ENCODE measurements at places on chromosomes 7 and 10. TPM values are rescaled to one million over a fixed set of nuclear protein-coding genes. Genes with fewer than 3 reads are reported as not detected.

GRCh38 chr7:131595699-131596098, 39.3 kb upstream of the PODXL start:
- H3K27me3 ChIP-seq = peaks cover 8% of the 10 kb centered on the region
- H3K36me3 ChIP-seq = no peaks in the 10 kb centered on the region
- H3K4me1 ChIP-seq = peaks cover 9% of the 10 kb centered on the region
- DNase-seq = no peak
- H3K27ac ChIP-seq = no peak overlapping the region

DNA sequence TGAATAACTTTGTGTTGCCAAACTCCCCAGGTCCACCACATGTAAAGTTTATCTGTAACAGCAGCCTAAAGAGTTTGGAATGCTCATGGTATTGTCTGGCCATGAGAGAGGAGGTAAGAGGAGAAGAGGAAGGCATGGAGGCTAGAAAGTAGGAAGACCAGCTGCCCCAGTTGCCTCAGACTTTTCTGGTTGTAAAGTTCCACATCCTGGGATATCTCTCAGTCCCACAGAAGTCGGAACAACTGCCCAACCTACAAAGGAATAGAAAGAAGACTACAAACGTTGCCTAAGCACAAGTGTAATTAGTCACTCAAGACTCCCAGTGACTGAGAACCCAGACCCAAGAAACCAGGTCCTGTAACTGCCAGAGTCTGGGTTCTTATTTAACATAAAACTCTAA, 47.3 kb downstream of the CREB3L2 start:
- H3K36me3 ChIP-seq = peaks cover 24% of the 10 kb centered on the region
- H3K27ac ChIP-seq = peak overlapping the region; percentile 96
- DNase-seq = no peak
- no peaks in the 10 kb centered on the region for H3K27me3 ChIP-seq
- H3K4me1 ChIP-seq = peaks cover 97% of the 10 kb centered on the region

DNA sequence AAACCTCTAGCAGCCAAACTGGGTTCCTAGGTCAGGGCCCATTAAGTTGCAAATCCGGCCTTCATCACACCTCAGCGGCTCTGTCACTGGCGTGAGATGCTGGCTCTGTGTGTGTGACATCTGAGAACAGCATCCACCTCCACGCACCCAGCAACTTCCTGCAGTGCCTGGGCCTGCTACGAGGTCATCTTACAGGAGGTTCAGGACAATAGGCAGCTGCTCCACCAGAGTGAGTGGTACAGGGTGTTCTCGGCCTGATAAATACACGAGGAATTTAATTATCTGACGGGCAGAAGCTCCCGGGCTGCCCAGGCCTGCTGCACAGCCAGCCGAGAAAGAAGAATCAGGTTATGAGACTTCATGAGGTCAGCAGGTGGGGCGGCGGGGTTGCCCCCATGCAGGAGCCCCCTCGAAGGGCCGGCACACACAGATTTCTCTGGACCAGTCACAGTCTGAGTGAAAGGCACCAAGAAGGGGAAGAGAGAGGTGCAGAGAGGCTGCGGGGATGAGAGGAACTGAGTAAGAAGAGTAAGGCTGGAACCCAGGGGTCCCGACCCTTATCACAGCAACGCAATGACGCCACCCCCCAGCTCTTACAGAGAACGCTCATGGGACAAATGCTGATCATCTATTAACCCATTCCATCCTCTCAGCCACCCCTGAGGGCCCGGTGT, 49.3 kb downstream of the CALML3 start:
- no peaks in the 10 kb centered on the region for H3K27me3 ChIP-seq
- no peak overlapping the region for H3K27ac ChIP-seq
- peaks cover 2% of the 10 kb centered on the region for H3K4me1 ChIP-seq
- no peak overlapping the region for H3K4me3 ChIP-seq
- peak; percentile 40 for DNase-seq

- no peaks in the 10 kb centered on the region for H3K27me3 ChIP-seq
- peak overlapping the region; percentile 79 for H3K4me3 ChIP-seq
- DNase-seq = no peak
- peaks cover 28% of the 10 kb centered on the region for H3K4me1 ChIP-seq
- H3K36me3 ChIP-seq = peaks cover 7% of the 10 kb centered on the region
Observed at GRCh38 chr7:6637544-6638229, 569 bp downstream of the ZNF316 start.

DNAJC12 gene
- total RNA-seq = 10.2 TPM

DNA sequence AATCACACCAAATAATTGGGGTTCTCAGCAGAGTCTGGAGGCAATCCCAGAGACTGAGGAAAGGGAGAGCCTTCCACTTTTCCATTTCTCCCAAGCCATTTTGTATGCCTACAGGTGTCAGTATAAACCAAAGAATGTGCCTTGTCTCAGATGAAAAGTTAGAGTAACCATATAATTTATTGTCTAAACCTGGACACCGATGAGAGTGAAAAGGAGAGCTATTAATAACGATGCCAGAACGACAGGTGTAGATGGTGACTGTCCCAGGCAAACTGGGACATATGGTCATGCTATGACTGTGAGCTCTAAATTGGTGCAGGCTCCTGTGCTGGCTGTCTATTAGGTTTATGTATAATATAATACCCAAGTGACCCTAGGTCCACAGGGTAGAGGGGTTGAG, 219.6 kb downstream of the ARHGAP12 start:
- H3K36me3 ChIP-seq = peaks cover 11% of the 10 kb centered on the region
- DNase-seq = no peak

PLEKHA1 gene
- 69.8 TPM for total RNA-seq

DNA sequence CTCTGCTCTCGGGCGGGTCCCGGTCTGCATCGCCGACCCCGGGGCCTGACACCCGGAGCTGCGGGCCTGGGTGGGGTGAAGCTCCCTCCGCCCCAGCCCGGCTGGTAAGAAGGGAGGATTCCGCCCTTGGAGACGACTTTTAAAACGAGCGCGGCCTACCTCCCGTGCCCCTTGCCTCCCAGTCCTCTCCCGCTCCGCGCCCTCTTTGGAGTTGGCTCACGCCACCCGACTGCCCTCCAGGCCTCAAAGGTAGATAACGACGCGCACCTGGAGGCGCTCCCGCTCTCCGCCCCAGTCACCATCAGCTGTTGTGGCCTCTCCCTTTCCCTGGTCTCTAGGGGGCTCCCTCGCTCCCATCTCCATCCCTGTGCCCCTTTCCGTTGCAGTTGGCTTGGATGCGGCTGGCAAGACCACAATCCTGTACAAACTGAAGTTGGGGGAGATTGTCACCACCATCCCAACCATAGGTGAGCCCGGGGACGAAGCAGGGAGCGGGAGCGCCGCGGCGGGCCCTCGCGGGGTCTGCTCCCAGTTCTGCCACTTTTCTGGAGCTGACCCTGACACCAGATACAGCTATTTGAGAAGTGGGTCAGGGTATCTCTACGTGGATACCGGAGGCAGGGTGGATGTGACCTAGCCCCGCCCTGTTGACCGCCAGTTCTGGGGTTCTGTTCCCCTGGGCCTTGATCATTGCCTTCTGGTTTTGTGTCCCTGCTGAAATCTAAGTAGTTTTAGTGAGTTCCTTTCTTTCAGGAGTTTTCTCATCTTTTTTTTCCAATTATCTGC, 679 bp downstream of the ARF5 start:
- peaks cover 12% of the 10 kb centered on the region for H3K36me3 ChIP-seq
- no peaks in the 10 kb centered on the region for H3K27me3 ChIP-seq
- peak overlapping the region; percentile 91 for H3K27ac ChIP-seq
- H3K4me1 ChIP-seq = peaks cover 40% of the 10 kb centered on the region

GRCh38 chr10:91103384-91104192, 116.9 kb upstream of the PCGF5 start:
- H3K36me3 ChIP-seq = peaks cover 2% of the 10 kb centered on the region
- no peak for DNase-seq
- no peak overlapping the region for H3K27ac ChIP-seq
- H3K27me3 ChIP-seq = peaks cover 10% of the 10 kb centered on the region
- peaks cover 6% of the 10 kb centered on the region for H3K4me1 ChIP-seq

DNA sequence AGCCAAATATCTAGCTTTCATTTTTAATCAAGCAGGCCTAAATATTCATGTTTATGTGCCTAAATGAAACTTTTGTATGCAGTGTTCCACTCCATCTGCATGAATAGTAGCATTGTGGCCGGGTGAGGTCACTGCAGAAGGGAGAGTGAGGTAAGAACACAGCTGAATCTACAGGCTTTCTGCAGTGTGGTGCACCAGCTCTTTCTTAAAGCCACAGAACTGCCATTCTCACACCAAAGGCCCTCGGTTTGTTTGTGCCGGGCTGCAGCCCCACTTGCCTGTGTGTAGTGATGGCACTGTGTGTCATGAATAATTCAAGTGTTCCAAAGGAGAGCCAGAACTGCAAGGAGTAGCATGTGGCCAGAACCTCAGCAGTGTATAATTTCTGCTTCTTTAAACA, 204.1 kb downstream of the TRIL start:
- no peak overlapping the region for H3K4me3 ChIP-seq
- no peak overlapping the region for H3K27ac ChIP-seq
- DNase-seq = no peak
- peaks cover 12% of the 10 kb centered on the region for H3K4me1 ChIP-seq
- H3K36me3 ChIP-seq = no peaks in the 10 kb centered on the region

AKR1D1 gene
- not detected for total RNA-seq

DNA sequence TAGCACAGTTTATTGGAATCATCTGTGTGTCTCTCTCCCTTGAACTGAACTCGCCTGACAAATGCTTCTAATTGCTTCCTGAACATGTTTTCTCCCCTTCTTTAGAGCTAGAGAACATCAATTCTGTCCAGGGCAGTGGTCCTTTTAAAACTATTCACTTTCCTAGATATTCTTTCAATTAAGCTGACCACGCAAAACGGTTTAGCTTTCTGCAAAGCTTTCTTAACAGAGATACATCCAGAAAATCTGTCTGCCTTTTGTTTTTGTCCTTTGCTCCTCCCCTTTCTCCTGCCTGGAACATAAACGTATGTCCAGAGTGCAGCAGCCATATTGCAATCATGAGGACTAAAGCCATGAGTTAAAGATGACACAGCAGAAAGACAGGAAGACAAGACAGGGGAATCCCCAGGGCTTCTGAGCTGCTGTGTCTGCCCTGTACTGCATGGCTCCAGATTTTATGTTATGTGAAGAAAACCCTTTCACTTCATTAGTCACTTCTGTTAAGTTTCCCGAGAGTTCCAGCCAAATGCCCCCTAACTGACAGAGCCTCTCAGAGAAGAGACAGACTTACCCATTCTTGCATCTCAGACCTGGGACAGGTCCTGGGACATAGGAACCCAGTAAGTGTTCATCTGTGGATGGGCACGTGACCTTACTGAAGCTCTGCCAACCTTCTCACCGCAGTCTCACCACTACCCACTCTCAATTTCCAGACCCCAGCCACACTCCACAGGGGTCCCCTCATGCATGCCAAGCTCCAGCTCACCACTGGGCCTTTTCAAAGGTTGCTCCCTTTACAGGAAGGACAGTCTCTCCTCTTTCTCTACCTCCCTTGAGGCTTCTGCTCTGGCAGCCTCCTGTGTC, 35.0 kb upstream of the CPXM2 start:
- no peak overlapping the region for H3K4me3 ChIP-seq
- H3K27me3 ChIP-seq = peaks cover 18% of the 10 kb centered on the region
- DNase-seq = no peak
- no peaks in the 10 kb centered on the region for H3K36me3 ChIP-seq
- no peaks in the 10 kb centered on the region for H3K4me1 ChIP-seq

SPDYE8 gene
- total RNA-seq = not detected

DNA sequence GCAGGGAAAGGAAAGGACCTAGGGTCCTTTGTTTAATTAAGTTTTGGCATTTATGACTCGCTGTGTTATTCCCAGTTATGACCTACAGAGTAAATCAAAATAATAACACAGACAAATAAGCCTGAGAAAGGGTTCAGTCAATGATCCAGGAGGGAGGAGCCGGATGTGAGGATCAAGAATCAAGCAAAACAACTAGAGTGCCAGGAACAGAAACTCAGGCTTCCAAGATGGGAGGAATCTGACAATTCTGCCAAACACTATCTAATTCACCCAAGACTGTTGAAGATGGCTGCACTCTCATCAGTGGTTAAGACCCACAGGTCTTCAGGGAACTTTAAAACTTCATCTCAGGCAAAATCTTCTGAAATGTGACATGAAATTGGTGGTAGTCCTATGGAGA, 50.3 kb upstream of the PIP4K2A start:
- no peak for DNase-seq
- no peaks in the 10 kb centered on the region for H3K36me3 ChIP-seq
- H3K4me1 ChIP-seq = peaks cover 7% of the 10 kb centered on the region
- H3K4me3 ChIP-seq = no peak overlapping the region
- H3K27me3 ChIP-seq = no peaks in the 10 kb centered on the region

GRCh38 chr10:5545426-5545777, 20.6 kb downstream of the CALML3 start:
- no peaks in the 10 kb centered on the region for H3K27me3 ChIP-seq
- peaks cover 5% of the 10 kb centered on the region for H3K36me3 ChIP-seq
- no peak for DNase-seq
- no peak overlapping the region for H3K27ac ChIP-seq
- H3K4me1 ChIP-seq = peaks cover 4% of the 10 kb centered on the region
- no peak overlapping the region for H3K4me3 ChIP-seq

DNA sequence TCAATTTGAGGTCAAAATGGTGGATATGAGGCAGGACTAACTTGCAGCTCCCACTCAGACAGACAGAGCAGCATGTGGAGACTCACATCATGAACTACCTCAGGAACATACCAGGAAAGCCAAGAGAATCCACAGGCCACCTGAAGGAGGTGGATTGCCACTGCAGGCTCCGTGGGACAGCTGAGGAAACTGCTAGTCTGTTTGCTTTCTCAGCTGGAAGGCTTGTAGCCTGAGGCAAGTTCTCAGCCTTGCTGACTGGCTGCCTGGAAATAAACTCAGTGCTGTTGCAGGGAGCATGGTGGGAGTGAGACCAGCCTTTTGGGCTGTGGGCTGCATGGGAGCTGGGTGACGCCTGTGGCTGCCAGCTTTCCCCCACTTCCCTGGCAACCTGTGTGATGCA, 202.9 kb downstream of the ZNF248 start:
- H3K36me3 ChIP-seq = no peaks in the 10 kb centered on the region
- no peak overlapping the region for H3K27ac ChIP-seq
- no peaks in the 10 kb centered on the region for H3K4me1 ChIP-seq
- no peak overlapping the region for H3K4me3 ChIP-seq
- no peak for DNase-seq
- no peaks in the 10 kb centered on the region for H3K27me3 ChIP-seq

MYL10 gene
- 5.1 TPM for total RNA-seq

Data from chondrocyte (in vitro differentiated cells).